Liver (tissue), 10 donors: ENCODE measurements at places on chromosomes 1 and 21. TPM values are rescaled to one million over a fixed set of nuclear protein-coding genes. Genes with fewer than 3 reads are reported as not detected.

Gene ARHGEF2
- 59.1 TPM for total RNA-seq

Gene GNG4
- not detected for total RNA-seq

GRCh38 chr1:115166531-115167091 is 77.3 kb upstream of the TSPAN2 start:
- no peak for DNase-seq
- no peak overlapping the region for H3K4me3 ChIP-seq
- H3K27ac ChIP-seq: no peak overlapping the region
- H3K4me1 ChIP-seq: no peaks in the 10 kb centered on the region
- no peaks in the 10 kb centered on the region for H3K27me3 ChIP-seq
- H3K36me3 ChIP-seq: no peaks in the 10 kb centered on the region

Gene A3GALT2
- not detected for total RNA-seq
